Activated CD4-positive, alpha-beta memory T cell treated with anti-CD3 and anti-CD28 coated beads for 36 hours (primary cell): ENCODE measurements at places on chromosomes 12 and 14. TPM values are rescaled to one million over a fixed set of nuclear protein-coding genes. Genes with fewer than 3 reads are reported as not detected.
A peak's percentile ranks its signal among the peaks of the same experiment; 100 is the strongest.

- H3K27me3 ChIP-seq, result no peaks in the 10 kb centered on the region
- H3K36me3 ChIP-seq, result no peaks in the 10 kb centered on the region
- H3K27ac ChIP-seq, result peak overlapping the region; percentile 82
- H3K4me1 ChIP-seq, result peaks cover 41% of the 10 kb centered on the region
- H3K4me3 ChIP-seq, result peak overlapping the region; percentile 68
Measured at GRCh38 chr14:21868442-21869046, 194.9 kb upstream of the OR4E1 start.

GRCh38 chr12:120343692-120344091, 16.1 kb upstream of the PLA2G1B start:
- DNase-seq, result no peak
- H3K4me1 ChIP-seq, result no peaks in the 10 kb centered on the region
- H3K36me3 ChIP-seq, result no peaks in the 10 kb centered on the region
- no peak overlapping the region for H3K4me3 ChIP-seq
- H3K27ac ChIP-seq, result no peak overlapping the region
- H3K27me3 ChIP-seq, result peaks cover 3% of the 10 kb centered on the region

- no peak for DNase-seq
- H3K27ac ChIP-seq, result no peak within 1 kb of the TSS
- peaks cover 1% of the 10 kb centered on the region for H3K27me3 ChIP-seq
- no peaks in the 10 kb centered on the region for H3K36me3 ChIP-seq
Measured at GRCh38 chr12:8822298-8822697, at the start of gene A2ML1. Gene A2ML1 (plus strand): TSS chr12:8822621. CDS start chr12:8822652, 31 bp downstream.

KCNJ8 gene
- not detected for total RNA-seq

DNA sequence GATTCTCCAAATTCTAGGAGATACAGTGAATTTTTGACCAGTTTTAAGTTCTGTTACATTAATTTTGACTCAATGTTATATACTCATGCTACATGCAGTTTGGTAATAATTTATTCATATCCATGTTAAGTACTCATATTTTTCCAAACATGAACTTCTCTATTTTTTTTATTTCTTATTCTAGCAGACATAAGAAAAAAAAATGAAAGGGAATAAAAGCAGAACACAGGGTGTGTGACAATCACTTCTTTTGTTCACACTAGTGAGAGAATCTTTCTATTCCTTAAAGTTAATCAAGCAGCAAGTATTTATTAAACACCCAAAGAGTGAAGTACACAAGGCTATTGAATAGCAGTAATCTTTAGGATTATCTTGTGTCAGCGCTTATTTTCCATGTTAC, 171.1 kb upstream of the ATP2B1 start:
- no peaks in the 10 kb centered on the region for H3K27me3 ChIP-seq
- H3K36me3 ChIP-seq, result no peaks in the 10 kb centered on the region
- H3K4me1 ChIP-seq, result peaks cover 40% of the 10 kb centered on the region

DNA sequence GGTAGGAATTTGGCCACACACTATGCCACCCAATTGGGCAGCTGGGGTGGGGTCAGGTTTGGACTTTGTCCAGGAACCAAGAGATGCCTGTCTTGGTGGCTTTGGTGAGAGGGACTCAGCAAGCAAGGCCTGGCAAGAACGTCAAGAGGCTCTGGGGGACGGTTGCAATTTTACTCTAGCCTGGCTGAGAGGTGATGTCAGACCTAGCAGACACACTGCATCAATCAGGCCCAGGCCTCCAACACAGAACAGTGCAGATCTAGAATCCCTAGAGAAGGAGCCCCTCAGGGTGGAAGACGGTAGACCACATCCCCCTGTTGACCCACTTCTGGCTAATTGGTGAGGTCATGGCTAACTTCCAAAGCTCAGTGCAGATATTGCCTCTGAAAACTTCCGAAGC, 1.6 kb upstream of the UNC119B start:
- DNase-seq, result no peak
- peaks cover 28% of the 10 kb centered on the region for H3K4me1 ChIP-seq
- H3K27ac ChIP-seq, result no peak overlapping the region
- H3K4me3 ChIP-seq, result no peak overlapping the region

FBRSL1 gene
- 38.8 TPM for total RNA-seq

- no peaks in the 10 kb centered on the region for H3K27me3 ChIP-seq
- DNase-seq, result no peak
- peaks cover 91% of the 10 kb centered on the region for H3K4me1 ChIP-seq
- peak overlapping the region; percentile 62 for H3K27ac ChIP-seq
- no peak overlapping the region for H3K4me3 ChIP-seq
Measured at GRCh38 chr12:111436811-111437210, 31.1 kb downstream of the SH2B3 start.
